ENCODE measurements at places on chromosomes 3 and 15.

DNA sequence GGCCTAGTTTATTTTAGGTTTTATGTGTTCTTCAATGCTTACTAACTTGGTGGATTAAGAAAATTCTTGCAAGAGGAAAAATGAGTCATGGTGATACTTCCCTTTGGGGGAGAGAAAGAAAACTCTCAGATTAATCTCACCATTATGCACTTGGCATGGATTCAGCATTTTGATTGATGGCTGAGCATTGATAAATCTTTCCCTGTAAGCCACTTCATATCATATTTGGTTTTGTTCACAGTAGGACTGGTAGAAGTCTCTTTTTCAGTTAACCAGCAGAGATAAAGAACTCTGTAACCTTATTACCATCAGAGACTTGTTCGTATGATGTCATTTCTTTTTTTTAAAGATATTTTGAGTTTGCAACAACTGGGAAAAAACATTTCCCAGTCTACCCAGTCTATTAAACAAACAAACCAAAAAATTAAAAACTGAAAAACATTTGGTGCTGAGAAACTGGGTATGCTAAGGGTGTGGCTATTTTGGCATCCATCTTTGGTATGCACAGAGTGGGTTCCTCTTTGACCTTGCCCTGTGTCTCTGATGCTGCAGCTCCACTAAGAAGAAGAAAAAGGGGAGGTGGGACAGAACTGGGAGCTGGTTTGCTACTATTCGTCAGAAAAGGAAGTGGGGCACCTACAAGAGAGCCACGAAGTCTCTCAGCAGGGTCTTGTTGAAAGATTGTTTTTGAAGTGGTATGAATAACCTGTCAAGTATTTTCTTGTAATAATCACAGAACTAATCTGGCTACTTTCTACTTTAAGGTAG is 17.2 kb downstream of the TMOD3 start:
- no peak for DNase-seq

GRCh38 chr3:197083486-197083885 is 53.9 kb upstream of the MELTF start:
- DNase-seq = peak; percentile 18

DNA sequence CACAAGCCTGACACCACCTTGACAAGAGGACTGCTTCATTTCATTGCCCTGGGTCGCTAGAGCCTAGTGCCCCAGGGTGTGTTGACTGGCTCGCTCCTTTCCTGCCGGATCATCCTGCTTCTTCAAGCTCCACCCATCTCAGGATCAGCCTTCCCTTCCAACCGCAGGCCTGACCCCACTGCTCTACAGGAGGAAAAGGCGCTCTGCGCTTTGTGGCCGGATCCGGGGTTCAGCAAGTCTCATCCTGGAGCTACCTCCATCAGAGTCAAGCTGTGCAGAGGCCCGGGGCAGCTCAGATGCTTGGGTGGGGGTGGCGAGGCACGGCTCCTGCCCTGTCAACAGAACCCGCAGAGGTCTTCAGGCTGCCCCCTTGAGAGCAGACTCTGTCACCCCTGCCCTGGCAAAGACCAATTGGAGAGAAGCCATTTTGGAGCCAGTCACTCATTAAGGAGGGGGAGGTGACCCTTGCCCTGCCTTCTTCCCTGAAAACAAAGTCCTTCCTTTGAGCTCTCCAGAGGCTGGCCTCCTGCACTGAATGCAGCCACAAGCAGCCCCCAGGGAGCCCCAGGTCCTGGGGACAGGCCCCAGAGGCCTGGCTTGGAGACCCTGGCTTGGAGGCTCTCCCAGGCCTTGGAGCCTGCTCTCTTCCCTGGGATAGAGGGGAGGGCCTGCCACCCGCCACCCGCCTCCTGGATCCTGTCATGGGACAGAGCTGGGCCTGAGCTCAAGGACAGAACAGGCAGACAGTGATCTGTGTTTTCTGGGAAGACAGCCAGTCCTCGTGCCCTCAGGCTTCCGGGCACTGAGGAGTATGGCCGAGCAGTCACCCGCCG is 80.3 kb downstream of the CPN2 start:
- no peak for DNase-seq

GRCh38 chr3:126983653-126984390 is 907 bp downstream of the PLXNA1 start:
- DNase-seq = peak; percentile 31

GRCh38 chr15:71281256-71281655 is 166.0 kb downstream of the THSD4 start:
- no peak for DNase-seq

DNA sequence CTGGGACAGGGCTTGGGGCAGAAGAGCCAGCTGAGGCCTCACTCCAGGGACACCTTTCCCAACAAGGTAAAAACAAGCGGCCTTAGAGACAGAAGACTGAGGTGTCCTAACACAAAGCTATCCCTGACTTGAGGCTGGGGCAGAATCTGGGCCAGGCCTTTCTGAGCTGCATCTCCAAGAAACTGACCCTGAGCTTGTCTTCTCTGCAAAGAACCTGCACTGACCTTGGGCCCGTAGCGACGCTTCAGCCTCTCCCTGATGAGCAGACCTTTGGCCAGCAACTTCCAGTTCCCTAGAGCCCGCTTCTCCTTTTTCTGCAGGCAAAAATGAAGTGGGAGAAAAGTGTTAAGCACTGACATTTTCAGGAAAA is 22.2 kb downstream of the TMEM43 start:
- DNase-seq = no peak

- DNase-seq = no peak
Observed at GRCh38 chr3:106208251-106208650, 339.4 kb upstream of the CBLB start.

GRCh38 chr3:127477396-127477795 is 113.1 kb downstream of the TPRA1 start:
- no peak for DNase-seq

GRCh38 chr3:14459787-14460186 is 57.4 kb downstream of the SLC6A6 start:
- DNase-seq = no peak

Measured in activated naive CD8-positive, alpha-beta T cell treated with anti-CD3 and anti-CD28 coated beads, Interleukin-2, amount 50 U/mL, for 24 hours (primary cell).